ENCODE measurements at places on chromosomes 13 and 19.

DNA sequence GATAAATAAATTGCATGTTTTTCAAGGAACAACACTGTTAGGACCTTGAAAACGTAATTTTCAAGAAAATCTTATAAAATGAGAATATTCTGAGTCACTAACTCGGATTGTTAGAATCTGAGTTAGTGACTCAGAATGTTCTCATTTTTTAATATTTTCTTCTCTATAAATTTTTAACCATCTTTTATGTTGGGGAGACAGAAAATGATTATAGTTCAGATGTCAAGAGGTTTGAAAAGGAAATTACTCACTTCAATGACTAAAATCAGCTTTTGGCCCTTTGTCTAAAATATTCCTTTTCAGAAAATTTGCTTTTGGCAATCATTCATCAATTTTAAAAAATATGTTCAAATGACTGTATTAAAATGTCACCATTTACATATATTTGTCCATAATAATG lies 264.2 kb upstream of the EDNRB start:
- DNase-seq, result no peak

DNA sequence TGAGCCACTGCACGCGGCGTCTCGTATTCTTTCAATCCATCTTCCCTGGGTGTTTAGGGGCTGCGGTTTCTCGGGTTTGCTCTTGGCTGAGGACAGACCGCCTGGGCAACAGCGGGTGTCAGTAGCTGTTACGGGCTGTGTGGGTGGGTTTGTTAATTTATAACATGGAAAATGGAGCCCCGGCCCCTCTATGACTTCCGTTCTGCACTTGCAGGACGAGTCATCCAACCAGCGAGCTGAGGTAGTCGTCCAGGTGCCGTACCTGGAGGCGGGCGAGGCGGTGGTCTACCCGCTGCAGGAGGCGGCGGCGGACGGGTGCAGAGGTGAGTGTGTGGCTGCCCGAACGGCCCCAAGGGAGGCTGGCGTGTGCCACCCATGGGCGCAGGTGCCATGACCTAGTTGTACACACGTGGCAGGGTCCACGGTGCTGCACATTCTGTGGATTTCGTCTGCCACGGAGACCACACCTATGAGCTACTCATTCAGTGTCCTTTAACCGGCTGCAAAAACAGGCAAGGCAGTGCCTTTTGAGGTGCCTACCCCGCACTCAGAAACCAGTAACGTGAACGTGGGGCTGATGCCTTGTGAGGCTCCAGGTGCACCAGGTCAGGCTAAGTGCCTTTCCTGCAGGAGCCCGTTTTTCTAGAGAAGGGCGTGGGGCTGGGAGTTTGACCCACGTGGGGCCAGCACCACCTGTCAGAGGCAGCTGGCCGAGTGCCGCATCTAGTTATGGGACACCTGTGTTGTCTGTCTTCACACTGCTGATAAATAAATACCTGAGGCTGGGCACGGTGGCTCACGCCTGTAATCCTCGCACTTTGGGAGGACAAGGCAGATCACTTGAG lies 10.9 kb downstream of the POLR2E start:
- DNase-seq, result no peak

DNA sequence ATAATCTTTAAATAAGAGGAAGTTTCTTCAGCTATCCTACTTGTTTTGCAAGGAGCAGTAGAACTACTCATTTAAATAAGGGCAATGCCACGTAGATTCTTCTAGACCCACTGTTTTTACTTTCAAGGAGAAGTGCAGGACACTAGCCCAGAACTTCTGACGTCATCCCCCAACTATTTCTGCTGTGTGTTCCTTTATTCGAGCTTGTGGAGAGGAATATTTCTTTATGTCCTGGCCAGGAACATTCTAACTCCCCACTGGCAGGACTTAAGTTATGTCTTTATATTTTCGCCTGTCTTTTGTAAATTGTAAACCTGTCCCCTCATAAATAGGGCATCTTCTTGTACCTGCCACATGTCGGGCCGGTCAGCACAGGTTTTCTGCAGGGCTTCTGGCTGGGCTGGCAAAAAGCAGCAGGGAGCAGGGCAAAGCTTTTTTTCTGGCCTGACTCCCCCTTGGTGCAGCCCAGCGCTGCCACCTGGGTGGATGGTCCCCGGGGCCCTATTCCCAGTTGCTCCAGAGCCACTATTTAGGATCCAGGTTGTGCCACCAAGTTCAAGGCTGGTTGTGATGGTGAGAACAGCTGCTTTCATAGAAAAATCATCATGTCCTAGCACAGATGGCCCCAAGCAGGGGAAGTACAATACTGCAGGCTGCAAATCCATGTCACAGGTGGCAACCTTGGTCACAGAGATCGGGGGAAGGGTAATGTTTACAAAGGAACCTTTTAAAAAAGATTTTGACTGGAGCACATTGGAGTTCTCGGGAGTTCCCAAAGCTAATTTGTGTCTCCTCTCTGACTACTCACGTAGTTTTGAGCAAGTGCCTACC lies 1.8 kb downstream of the MBNL2 start:
- DNase-seq, result no peak

DNA sequence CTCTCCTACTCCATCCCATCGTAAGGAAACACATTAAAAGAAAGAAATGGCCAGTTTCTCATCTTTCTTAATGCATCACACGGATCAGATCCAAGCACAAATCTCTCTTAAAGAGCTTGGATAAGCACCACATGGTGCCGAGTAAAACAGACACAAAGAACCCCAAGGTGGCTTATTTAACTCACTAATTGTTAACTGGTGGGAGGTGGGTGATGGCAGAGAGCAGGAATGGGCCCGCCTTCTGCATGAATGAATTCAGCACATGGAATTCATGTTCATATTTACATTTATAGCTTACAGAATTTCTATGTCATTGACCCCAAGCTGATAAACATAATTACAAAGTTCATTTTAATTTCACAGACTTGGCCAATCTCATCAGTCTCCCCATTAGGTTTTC lies 89.9 kb downstream of the MZT1 start:
- no peak for DNase-seq
